AML-193 (cell line): ENCODE measurements at places on chromosomes 1 and 21.
A peak's percentile ranks its signal among the peaks of the same experiment; 100 is the strongest.

DNA sequence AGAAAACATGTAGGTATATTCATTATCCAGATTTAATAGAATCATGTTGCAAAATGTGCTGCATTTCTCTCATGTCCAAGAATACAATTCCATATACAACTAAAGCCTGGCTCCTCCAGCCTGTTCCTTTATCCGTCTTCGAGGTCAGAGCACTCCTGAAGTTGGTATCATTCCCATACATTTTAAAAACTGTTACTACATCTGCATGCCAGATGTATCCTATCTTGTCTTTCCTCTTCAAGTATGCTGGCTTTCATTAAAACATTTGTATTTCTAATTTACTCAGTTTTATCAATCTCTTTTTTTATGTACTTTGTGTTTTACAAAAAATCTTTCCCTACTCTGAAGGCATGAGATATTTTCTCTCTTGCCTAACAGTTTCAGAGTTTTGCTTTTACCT is 536.6 kb upstream of the USP24 start:
- DNase-seq: no peak

DNA sequence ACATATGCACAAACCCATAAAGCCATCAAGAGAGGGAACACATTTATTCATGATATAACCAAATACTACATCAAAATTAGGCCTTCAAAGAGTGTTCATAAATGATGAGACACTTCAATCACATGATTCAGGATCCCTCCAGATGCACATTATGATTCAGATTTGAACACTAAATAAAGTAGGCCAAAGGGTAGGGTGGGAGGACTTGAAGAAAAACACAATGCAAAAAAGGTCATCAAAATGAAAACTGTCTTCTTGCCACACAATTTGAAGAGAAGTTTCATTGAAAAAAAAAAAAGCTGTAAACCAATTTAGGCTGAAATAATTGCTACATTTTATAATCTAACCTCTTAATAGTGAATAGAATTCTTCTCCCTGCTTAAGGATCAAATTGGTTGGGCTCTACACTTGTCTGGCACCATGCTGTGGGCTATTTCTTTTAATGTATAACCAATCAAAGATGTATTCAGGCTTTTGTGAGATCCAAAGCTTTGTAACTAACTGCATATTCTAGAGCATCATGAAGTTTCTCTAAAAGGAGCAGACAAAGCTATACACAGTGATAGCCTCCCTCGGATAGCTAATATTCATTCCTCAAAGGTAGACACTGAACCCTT is 58.1 kb downstream of the ZSWIM5 start:
- no peak for DNase-seq

- DNase-seq: no peak
Measured at GRCh38 chr21:42735944-42736343, 82.5 kb downstream of the PDE9A start.

GRCh38 chr1:177854951-177855350 is 114.9 kb downstream of the SEC16B start:
- no peak for DNase-seq

DNA sequence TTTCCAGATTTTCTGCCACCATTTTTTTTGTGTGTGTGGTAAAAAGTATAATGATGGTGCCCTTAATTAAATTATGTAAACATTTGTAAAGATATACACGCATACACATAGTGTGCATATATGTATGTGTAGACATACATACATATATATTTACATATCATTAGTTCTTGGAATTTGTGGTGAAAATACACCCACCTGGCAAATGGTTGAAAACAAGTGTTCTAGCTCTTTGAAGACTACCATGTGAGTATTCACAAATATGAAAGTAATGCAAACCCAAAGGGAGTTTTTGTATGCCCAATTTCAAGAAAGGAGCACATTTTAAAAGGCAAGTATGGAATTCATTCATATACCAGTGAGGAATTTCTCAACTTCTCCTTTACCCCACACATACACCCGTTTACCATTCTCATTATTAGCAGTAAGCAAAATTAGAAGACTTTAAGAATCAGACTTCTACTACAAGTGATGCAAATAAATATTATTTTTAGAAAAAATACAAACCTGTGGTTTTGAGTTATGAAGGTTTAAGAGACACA is 8.0 kb downstream of the RABGAP1L start:
- no peak for DNase-seq

GRCh38 chr1:90726425-90726985 is 9.4 kb upstream of the BARHL2 start:
- DNase-seq: no peak

DNA sequence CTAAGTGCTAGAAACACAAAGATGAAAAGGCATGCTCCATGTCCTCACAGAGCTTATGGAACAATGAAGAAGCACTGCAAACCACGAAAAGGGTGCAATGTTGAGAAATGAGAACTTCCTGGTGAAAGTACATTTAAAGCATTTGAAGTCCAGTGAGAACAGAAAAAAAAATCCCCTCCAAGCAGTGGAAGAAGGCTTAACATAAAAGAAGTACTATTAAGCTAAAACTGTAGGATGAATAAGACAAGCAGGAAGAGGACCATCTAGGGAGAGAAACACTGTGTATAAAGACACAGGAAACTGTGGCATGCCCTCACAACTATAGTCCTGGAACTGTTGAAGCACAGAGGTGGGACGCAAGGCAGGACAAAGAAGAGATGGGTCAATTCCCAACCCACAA is 10.0 kb downstream of the TP53BP2 start:
- DNase-seq: peak; percentile 46

GRCh38 chr1:40808909-40809308 is 25.3 kb downstream of the KCNQ4 start:
- DNase-seq: no peak

DNA sequence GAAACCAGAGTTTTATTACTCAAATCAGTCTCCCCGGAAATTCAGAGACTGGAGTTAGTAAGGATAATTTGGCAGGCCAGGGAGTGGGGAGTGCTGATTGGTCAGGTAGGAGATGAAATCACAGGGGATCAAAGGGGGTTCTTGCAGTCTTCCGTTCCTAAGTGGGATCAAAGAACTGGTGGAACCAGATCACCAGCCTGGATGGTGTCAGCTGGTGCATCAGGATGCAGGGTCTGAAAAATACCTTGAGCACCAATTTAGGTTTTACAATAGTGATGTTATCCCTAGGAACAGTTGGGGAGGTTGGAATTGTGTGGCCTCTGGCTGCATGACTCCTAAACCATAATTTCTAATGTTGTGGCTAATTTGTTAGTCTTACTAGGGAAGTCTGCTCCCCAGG is 1.4 kb upstream of the CD101 start:
- DNase-seq: no peak

DNA sequence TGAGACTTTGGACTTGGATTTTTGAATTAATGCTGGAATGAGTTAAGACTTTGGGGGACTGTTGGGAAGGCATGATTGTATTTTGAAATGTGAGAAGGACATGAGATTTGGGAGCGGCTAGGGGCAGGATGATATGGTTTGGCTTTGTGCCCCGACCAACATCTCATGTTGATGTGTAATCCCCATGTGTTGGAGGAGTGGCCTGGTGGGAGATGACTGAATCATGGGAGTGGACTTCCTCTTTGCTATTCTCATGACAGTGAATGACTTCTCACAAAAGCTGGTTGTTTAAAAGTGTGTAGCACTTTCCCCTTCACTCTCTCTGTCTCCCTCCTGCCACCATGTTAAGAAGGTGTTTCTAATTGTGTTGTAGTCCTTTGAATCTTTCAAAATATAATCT is 9.3 kb upstream of the PHGDH start:
- no peak for DNase-seq

GRCh38 chr1:209675565-209676154 is 448 bp downstream of the G0S2 start:
- DNase-seq: no peak

DNA sequence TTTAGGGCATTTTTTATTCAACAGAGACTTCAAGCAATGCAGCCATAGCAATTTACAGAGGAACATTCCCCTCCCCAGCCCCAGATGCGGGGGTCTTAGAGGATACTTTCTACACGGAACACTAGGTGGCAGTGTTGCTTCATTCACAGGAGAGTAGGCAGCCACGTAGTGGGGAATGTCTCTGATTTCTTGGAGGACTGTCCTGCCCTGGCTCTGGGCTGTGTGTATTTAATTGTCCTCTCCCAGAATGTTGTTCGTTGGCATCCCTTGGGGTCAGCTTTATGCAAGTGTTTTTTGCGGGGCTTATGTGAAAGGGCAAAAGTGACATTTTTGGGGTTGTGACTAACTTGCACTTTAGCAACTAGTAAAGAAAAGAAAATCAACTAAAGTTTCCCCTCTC is 96.9 kb downstream of the PAPPA2 start:
- no peak for DNase-seq

GRCh38 chr21:33238146-33238545 is 8.4 kb downstream of the IFNAR2 start:
- no peak for DNase-seq

DNA sequence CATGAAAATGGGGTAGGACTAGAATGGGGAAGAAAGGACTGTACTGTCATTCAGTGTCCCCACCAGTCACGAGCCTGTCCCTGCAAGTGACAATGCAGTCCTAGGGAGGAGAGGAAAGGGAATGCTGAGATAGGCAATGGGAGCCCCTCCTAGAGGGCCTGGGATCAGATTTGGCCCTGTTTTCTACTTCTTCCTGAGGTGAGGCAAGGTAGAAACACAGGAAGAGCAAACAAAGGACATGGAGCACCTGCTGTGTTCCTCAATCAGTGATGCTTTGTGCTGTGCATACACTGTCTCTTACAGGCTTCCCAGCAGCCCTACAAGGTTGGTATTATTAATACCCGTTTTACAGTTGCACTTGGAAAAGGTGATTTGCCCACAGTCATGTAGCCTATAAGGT is 6.1 kb downstream of the FABP3 start:
- no peak for DNase-seq

- no peak for DNase-seq
Measured at GRCh38 chr21:37195059-37195458, 72.1 kb downstream of the VPS26C start.

DNA sequence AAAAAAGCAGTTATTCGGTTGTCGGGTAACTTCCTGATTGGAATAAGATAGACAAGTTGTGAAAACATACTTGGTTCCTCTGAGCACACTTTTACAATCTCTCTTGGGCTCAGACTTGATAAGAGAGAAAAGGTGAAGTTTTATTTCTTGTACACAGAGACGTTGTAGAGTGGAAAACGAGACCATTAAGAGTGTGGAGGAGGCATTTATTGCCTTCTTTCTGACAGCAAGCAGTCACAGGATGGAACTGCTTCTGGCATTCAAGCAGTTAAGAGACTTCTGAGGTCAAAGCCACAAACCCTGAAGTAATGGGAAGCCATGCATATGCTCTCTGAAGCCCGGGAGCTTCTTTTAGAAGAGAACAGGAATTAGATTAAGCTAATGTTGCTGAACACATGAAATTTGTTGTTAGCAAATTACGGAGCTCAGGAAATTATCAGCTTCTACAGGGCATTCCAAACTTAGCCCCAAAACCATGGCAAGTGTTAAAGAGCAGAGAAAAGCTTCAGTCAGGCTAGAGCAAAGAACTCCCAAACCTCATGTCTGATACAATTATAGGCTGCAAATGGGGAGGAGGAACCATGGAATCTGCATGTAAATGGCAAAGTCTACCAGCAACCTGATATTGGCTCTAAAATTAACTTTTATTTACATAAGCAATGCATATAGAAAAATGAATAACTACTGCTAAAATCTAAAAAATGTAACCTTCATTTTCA is 26.0 kb downstream of the S1PR1 start:
- peak; percentile 58 for DNase-seq

- DNase-seq: no peak
Measured at GRCh38 chr1:41640141-41640751, 155.8 kb upstream of the EDN2 start.

DNA sequence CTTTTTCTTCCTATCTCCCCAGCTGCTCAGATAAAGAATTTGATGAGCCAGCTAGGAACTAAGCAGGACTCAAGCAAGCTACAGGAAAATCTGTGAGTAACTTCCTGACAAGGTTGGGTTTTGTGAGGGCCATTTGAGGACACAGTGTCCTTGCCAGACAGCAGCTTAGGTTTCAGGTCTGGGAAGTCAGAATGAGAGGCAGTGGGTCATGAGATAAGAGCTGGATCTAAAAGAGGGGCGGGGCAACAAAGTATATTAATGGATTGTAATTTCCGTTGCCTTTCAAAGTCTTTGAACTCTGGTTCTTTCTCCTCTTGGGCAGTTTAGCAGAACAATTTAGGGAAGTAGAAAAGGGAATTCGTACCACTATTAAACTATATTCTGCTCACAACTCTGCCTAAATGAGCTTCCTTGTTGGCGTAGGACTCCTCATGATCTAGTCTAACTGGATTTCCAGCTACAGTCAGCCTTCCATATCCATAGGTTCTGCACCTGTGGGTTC is 16.6 kb downstream of the STX12 start:
- DNase-seq: peak; percentile 10

GRCh38 chr1:153791648-153792253 is 16.5 kb downstream of the SLC27A3 start:
- peak; percentile 20 for DNase-seq

- DNase-seq: no peak
Measured at GRCh38 chr1:19250629-19251304, 557 bp downstream of the EMC1 start.

DNA sequence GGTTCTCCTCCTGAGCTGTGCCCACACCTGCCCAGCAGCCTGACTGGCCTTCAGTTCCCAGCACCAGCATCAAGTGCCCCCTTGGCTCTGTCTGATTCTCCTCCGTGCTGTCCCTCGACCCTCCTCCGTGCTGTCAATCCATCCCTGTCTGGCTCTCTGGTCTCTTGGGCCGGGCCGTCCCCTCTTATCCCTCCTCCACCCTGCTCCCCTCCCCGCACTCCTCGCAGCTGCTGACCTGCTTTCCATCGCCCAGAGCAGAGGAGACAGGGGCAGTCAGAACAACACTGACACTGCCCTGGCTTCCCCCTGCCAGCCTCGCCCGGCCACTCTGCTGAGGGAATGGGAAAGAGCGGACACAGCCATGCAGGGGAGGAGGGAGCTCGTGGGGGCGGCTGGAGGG is 267.4 kb downstream of the CAMTA1 start:
- no peak for DNase-seq

- DNase-seq: no peak
Measured at GRCh38 chr1:154730986-154731489, 123.1 kb upstream of the ADAR start.

GRCh38 chr1:11700601-11701467 is 9.3 kb downstream of the DRAXIN start:
- no peak for DNase-seq

DNA sequence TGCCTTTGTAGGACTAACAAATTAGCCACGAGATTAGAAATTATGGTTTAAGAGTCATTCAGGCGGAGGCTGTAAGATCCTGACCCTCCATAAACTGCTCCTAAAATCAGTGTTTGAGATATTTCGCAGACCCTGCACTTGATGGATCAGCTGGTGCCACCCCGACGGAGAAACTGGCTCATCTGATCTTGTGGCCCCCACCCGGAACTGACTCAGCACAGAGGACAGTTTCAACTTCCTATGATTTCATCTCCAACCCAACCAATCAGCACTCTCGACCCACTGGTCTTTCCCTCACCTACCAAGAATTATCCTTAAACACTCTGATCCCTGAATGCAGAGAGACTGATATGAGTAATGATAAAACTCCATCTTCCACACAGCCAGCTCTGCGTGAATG is 3.7 kb upstream of the JAM2 start:
- DNase-seq: no peak
